NCI-H1105 treated with DMSO at 0.1 percent for 48 hours (cell line): ENCODE measurements at places on chromosomes 12 and 14.

GRCh38 chr14:37320106-37320505 is 122.4 kb downstream of the MIPOL1 start:
- no peak for DNase-seq

DNA sequence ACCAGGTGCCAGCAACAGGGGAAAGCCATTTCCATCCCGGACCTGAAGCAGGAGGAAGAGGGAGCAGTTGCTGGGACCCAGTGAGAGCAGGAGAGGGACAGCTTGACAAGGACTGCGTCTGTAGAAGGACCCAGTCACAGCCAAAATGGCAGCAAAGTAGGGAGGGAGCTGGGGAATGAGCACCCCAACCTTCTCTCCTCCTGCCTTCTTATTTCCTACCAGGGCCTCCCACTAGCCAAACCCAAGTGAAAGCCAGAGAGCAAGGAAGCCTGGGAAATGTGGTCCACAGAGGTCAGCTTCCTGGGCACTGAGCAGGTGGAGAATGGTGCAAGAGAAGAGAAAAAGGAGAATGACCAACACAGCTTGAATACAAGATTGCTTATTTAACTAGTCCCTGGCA is 108.5 kb upstream of the MYL2 start:
- DNase-seq = no peak

DNA sequence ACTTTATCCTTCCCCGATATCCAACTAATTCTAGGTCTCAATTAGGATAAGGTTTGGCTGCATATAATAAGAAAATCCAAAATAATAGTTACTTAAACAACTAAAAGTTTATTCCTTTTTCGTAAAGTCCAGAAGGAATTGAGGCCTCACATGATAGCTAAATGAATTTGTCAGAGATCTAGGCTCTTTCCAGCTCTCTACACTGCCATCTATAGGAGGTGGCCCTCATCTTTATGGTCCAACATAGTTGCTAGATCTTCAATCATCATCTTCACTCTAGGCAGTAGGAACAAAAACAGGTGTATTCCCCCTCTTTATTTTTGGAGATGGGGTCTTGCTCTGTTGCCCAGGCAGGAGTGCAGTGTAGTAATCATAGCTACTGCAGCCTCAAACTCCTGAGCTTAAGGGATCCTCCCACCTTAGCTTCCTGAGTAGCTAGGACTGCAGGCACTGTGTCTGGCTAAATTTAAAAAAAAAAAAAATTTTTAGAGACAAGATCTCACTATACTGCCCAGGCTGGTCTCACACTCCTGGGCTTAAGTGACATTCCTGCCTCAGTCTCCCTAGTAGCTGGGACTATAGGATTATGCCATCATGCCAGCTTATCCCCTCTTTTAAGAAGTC is 46.5 kb upstream of the SAV1 start:
- peak; percentile 15 for DNase-seq

- peak; percentile 62 for DNase-seq
Measured at GRCh38 chr14:22391908-22392565, 197.0 kb downstream of the DAD1 start.

DNA sequence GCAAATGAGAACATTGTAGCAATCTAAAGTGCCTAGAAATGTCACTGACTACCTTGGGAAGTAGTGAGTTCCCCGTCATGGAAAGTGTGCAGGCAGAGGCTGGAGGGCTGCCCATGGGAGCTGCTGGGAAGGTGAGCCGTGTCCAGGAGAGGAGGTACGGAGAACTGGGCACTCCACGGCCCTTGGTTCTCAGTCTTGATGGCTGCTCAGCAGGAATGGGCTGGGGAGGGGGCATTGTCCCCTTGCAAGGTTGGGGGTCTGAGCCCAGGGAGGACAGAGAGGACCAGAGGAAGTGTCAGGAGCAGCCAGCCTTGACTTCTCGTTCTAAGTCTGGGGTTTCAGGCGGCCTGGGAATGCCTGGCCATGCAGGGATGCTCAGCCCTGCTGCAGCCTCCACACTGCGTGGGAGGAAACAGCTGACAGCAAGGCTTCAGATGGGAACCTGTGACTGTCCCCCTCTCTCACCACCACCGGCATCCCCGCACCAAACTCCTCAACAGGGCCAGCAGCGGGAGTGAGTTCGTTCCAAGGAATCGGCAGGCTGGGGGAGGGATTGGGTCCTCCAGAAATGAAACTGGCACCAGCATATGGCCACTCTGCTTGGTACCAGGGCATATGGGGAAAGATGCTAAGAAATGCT is 140.2 kb downstream of the BCL11B start:
- DNase-seq = no peak

GRCh38 chr14:88630565-88630964 is 67.7 kb downstream of the ZC3H14 start:
- no peak for DNase-seq

GRCh38 chr14:84095681-84096080 is 1434.3 kb upstream of the FLRT2 start:
- no peak for DNase-seq

GRCh38 chr14:106605548-106606448 is 1079.4 kb downstream of the TMEM121 start:
- DNase-seq = no peak

DNA sequence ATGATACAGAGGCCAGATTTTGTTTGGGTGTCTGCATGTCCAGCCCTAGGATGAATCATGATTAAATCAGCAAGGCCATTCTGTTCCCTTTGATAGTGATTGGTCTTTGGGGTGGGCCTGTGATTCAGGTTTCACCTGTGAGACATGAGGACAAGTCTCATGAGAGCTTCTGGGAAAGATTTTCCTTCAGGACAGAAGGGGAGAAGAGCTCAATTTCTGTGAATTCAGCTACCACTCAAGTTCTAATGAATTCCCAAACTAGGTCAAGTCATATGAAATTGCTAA is 73.4 kb downstream of the ZNF664 start:
- DNase-seq = no peak

DNA sequence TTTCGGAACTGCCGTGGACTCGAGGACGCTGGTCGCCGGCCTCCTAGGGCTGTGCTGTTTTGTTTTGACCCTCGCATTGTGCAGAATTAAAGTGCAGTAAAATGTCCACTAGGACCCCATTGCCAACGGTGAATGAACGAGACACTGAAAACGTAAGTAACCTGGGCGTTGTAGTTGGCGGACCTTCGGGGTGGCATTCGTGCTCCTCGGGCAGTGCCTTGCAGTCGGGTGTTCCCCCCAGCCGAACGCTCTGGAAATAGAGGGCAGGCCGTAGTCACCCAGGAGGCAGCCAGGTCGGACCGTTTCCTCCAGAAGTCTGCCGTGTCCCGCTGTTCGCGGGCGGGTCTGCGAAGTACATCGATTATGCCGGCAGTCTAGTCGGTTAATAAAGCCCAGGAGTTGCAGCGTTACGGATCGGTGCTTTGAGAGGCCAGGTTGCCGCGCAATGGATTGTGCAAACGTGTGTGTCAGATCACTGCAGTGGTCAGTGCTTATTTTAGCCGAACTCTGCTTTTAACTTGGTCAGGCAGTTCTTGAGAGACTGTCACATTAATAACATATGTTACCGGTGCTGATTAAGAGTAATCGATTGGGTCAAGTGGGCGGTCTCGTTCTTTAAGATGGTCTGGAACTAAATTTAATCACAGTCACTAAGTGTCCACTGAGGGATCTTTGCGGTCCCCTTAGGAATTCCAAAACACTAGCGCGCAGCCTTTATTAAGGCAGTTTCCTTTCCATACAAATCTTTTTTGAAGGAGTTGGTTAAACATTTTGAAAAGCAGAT is 906 bp downstream of the MARK3 start:
- peak; percentile 16 for DNase-seq
